IPS DF 19.7 (cell line): ENCODE measurements at places on chromosomes 5 and 9.

DNA sequence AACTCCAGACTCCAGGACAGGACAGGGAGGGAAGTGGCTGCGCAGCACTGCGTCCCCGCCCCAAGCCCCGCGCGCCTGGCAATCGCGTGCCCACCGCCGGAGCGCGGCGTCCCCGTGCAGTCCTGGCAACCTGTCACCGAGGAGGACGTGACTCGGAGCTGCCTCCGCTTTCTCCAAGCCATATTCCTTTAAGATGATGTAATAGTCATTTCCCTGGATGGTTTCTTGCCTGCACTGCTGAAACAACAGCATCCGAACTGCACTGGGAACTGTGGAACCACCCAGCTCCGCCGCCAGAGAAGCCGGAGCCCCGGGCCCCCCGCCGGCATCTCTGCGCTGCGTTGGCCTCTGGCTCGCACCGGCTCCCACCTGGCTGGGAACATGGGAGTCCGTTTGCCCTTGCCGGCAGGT, 34.5 kb downstream of the KCTD16 start:
- DNase-seq, result no peak

GRCh38 chr5:51652980-51653379, 269.7 kb downstream of the ISL1 start:
- DNase-seq, result no peak

GRCh38 chr5:128966375-128966774, 1.1 kb downstream of the SLC27A6 start:
- no peak for DNase-seq

DNA sequence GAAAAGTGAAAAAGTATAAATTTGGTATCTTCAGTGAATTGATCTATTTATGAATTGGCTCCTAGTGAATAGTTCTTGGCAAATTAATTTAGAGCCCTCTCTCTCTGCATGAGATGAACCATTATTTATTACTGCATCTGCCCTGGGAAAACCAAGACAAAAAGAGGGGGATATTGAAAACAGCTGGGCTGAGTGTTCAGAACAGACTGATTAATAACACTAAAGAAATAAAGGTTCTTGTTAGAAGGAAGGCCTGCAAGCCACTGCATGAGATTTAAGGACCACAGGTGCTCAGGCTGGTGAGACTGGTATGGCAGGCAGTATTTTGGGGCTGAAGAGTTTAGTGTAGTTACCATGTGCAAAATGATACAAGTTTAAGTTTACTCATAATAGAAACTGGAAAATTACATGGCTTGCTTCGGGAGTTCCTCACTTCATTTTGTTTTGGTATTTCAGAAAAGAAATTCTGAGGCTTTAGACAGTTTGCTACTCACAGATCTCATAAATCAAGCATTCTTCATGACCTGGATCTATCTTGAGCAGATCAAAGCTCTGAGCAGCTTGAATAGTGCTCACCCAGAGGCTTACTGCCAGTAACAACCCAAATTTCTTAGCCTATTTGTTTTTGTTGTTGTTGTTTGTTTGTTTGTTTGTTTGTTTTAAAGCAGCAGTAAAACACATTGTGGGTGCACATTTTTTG, 56.1 kb downstream of the KIAA1958 start:
- DNase-seq, result no peak

DNA sequence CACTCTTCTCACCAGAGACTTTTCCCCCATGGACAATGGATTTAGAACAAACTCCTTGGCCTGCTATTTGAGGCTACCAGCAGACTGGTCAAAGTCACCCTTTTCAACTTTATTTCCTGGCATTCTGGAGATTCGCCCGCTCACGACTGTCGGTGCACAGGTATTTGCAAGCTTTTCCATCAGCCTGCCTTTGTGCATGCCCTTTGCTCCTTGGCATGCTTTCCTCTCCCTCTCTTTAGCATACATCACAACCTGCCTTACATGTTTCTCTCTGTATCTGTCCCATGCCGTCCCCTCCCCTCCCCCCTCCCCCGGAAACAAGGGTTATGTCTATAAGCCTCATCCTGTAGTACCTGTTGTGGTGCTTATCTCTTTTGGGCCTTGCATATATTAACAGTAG, 257.1 kb downstream of the AOPEP start:
- no peak for DNase-seq

DNA sequence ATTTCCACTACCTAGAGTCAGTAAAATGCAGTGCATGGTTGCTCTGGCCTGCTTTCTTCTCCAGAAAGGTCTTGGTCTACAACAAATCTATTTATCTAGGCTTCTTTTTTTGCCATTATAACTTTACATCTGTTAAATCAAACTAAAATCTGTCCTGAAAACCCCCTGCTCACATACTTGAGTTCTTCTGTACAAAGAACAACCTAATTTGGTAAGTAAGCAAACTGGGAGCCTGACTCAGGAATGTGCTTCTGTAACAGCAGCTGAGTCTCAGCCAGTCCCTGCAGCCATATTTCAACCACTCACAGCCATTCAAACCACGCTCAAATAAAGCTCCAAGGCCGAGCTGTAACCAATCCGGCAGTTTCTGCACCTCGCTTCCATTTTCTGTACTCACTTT, 95.8 kb downstream of the PLPP1 start:
- no peak for DNase-seq

DNA sequence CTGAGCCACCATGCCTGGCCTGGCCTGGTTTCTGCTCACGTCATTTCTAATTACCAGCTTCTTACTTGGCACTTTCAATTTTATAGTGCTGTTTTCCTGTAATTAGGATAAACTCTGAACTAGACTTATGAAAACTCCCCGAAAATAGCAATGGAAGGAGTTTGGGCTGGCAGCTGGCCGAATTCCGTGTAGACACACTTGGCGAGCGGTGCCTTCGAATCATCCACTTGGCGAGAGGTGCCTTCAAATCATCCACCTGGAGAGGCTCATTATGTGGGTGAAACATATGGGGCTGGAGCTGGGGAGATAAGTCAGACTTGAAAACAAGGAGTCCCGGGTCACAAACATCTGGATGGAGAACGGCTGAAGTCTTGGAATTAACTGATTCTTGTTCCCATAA, 203.7 kb downstream of the ROR2 start:
- no peak for DNase-seq

DNA sequence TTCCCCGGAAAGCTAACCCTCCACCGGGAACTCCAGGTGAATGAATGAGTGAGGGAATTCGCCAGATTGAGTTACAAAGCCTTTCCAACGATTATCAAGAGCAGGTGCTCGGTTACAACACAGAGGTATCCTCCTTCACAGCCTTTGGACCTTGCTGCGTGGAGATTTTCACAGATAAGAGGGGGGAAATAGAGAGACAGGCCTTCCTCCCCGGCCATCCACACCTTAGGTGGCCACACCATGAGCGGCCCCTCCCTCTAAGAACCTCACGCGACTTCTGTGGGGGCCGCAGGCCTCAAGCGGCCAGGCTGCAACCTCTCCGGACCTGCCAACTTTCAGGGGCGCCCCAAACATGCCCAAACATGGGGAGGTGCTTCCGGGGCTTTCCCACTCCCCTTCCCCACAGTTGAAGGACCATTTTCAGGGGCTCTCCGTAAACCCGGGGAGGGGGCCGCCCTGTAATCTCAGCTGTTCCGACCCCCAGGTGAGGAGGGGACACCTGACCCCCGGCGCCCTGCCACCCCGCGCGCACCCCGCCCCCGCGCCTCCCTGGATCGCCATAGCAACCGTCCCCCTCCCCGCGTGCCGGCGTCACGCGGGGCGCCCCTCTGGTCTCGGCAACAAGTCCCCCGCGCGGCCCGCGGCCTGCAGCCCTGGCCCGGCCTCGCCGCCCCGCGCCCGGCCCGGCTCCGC, 603 bp downstream of the DENND1A start:
- no peak for DNase-seq

DNA sequence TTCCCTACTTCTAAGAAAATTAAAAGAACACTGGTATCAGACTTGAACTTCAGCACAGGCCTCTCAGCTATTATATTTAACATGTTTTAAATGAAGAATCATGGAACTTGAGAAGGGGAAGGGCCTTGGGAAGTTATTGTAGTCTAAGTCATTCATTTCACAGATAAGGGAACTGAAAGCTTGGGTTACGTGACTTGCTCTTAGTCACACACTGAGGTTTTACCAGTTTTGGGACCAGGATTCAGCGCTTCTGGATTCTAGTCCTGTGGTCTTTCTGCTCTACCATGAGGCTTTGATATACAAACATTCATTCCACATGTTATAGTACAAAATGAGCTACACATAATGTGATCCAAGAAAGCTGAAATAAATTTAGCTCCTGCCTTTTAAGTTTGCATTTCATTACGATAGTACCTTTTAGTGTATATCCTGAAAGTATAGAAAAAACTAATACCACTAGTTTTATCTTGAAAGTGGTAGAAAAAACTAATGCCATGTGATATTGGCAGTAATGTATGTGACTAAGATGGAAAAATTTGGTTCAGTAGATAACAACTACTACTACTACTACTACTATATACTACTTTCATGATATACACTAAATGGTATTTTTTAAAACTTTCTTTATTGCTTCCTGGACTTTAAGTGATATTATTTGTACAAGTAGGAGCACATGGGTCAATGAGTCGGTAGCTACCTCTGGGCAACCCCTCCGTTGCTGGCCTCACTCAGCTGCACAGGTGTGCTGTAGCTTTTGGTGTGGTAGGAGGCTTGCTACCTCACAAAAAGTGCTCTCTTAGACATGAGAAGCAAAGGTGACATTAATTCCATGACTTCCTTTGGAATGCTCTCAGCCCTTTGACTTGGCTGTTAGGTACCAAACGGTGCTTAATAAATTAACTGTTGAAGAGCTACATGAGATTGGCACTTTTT, 40.7 kb downstream of the F2RL2 start:
- no peak for DNase-seq

- no peak for DNase-seq
Observed at GRCh38 chr5:116898917-116899316, 324.3 kb upstream of the SEMA6A start.

DNA sequence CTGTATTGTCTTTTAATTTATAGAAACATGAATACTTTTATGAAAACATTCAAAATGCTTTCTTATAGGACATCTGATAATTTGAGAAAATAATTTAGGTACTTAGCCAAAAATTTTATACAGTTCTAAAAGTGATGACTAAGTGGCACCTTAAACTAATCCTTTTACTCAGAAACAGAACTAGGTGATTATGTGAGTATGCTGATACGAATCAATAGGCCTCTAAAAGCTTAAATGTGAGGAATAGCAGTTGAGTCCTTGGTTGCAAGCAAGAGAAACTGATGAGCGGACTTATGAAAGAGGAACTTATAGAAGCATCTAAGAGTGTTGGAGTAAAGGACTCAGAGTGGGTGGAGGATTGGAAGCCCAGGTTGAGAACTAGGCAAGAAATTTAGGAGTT, 26.4 kb downstream of the ANXA1 start:
- no peak for DNase-seq

- no peak for DNase-seq
Observed at GRCh38 chr5:181121675-181122561, 9.1 kb downstream of the OR2V1 start.

GRCh38 chr5:139648205-139649081, at the start of gene CXXC5:
CXXC5 (plus strand) TSS chr5:139648349; CDS start chr5:139680524, 32,175 bp downstream.
- no peak for DNase-seq

- DNase-seq, result no peak
Observed at GRCh38 chr5:151093476-151093889, 12.6 kb upstream of the TNIP1 start.

DNA sequence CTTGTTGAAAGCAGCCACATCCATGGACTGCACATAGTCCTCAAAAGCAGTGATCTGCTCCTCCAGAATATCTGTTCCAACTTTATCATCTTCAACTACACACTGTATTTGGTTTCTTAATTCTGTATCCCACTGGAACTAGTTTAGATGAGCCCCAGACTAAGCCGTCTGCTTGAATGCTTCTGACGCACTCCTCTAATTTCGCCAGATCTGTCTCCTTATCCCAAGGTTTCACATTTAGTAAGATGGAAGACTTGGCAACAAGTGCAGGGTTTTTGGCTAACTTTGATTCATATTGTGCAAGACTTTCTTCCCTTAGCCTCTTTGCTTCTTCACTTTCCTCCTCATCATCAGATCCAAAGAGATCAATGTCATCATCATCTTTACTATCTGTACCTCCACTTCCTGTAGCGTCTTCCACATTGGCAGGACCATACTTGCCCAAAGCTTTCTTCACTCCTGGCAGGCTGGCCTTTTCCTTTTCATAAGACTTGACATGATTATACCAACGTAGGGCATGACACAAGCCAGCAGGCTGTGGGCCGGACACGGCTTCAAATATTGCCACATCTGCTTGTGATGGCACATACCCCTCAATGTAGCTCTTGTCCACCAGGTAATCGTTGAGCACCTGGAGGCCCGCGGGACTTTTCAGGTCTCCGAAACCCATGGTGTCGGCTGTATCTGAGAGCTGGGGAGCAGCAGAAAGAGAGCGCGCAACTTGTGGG, 56.2 kb upstream of the PIK3R1 start:
- DNase-seq, result no peak

DNA sequence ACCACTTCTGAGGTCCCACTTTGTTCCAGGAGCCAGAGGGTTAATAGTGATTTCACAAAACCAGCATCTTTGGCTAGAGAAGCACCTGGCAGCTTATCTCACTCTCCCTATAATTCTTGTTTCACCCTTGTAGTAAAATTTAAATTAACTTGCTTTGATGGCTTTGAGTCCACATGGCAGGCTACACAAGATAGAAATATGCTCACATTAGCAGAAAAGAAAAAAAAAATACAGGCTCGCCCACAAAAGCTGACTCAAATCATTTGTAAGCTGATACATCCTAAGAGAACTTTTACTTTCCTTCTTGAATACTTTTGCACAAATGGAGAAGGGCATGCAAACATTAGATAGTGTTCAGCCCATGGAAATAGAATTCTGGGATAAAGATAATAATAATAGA, 36.2 kb downstream of the TNFSF15 start:
- no peak for DNase-seq

GRCh38 chr9:18314316-18314715, 159.6 kb upstream of the ADAMTSL1 start:
- no peak for DNase-seq

GRCh38 chr9:1492156-1492555, 442.0 kb downstream of the DMRT2 start:
- no peak for DNase-seq

DNA sequence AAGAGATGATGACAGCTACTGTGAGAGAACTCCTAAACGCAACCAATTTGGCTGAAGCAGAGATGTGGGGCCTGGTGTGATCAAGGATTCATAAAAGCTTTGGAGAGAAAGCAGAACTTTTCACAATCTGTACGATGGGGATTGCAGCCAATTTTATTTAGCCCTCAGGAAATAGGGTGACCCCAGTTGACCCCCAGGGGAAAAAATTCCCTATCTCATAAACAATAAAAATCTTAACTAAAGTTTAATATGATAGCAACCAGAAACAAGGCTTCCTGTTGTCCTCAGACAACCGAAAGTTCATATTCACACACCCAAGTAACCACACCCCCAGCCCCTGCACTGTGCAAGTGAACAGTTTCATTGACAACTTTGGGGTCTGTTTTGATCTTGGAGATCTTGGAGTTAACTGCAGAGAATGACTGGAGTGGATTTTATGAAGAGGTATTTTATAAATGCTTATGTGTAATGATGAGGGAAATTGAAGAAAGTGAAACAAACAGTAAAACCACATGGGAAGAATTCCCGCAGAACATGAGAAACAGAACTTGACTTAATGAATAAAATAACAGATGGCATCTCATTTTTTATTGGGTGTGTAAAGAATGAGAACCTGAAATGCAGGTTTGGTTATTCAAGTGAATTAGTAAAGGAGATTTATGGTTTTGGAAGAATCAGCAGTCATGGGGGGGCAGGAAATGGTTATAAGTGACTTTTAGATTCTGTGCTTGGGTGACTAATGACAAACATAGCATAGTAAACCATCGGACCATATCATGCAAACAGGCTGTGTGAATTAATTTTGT, 94.5 kb downstream of the PDE4D start:
- no peak for DNase-seq
